Neural progenitor cell (in vitro differentiated cells): ENCODE measurements at places on chromosomes 1 and 21.

GRCh38 chr1:212615201-212615470 lies 6.6 kb downstream of the ATF3 start:
- no peak for DNase-seq

DNA sequence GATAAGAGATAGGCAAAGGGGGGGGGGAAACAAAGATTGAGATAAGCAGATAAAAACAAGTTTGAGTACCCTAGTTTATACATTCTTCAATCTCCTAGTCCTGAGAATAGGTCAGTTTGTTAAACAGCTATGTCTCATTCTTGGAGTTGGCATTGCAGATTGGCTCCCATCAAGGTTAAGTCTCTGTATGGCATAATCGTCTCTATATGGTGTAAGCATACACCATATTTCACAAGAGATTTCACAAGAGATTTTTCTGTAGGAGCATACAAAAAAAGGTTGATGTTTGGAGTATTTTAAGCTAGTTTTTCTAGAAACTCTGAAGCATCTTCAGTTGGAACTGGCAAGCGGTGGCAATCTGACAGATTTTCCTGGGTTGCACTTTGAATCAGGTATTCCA lies 35.8 kb downstream of the NCAM2 start:
- DNase-seq = no peak

DNA sequence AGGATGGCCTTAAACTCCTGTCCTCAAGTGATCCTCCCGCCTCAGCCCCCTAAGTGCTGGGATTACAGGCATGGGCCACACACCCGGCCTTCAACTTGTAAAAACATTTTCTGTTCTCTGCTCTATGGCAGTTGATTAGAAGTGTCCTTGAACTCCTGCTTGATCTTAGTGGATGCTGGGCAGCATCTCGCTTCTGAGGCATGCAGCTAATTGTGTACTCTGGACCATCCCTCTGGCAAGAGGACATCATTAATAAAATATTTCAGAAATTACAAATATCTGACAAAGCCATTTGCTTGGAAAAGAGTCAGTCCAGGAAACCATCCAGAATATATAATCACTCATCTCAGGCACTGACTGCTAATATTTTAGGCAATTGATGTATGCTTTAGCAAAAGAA lies 8.1 kb downstream of the NGF start:
- DNase-seq = no peak

GRCh38 chr1:35748326-35748725 lies 21.5 kb downstream of the CLSPN start:
- DNase-seq = no peak

DNA sequence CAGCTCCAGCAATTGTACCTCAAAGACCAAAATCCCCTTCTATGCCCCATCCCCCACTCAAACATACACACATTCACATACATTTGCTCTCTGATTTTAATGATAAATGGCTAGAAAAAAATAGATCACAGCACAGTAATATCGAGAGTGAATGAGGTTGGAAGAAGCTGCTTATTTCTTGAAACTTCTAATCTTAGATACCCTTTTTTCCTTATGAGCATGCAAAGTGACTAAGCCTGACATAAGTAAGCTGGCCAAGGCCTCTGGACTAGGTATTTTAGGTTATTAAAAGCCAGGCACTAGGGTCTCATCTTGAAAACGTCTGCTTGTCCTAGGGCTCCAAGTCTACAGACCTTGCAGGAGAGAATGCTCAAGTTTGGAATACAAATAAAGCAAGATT lies 133.6 kb downstream of the TGFBR3 start:
- no peak for DNase-seq

DNA sequence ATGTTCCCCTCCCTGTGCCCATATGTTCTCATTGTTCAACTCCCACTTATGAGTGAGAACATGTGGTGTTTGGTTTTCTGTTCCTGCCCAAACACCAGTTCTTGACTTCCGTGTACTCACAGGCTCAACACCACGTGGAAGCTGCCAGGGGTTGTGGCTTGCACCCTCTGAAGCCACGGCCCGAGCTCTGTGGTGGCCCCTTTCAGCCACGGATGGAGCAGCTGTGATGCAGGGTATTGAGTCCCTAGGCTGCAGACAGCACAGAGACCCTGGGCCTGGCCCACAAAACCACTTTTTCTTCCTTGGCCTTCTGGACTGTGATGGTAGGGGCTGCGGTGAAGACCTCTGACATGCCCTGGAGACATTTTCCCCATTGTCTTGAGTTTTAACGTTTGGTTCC lies 111.6 kb downstream of the SYT14 start:
- no peak for DNase-seq

- DNase-seq = no peak
Measured at GRCh38 chr1:149923626-149924025, 4.0 kb downstream of the SF3B4 start.

DNA sequence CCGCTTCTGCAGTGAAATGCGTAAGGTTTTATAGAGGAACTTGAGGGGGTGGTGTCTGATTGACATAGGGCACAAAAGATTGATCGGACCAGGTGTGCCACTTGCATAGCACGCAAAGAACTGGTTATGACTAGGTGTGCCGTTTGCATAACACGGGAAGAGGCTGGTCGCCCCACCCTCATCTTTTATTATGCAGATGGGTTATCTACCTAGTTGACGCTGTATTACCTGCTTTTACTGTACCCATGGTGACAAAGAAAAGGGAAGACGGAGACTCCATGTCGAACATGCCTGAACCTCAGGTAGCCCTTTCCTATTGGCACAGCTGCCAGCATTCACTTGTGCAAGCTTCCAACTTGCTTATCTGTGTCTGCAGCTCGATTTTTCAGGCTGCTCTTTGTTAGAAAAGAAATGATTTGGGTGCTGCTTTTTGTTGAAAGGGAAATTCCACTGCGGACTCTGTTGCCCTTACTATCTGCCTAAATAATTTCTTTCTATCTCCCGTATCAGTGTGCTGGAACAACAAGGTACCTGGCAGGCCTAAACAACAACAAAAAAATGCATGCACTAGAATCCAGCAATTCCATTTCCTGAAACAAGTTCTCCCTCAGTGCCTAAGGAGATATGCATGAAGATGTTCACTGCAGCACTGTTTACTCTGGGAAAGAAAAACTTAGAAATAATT lies 194.4 kb upstream of the KAZN start:
- no peak for DNase-seq

- DNase-seq = no peak
Measured at GRCh38 chr1:86517336-86517735, 29.5 kb upstream of the CLCA4 start.

DNA sequence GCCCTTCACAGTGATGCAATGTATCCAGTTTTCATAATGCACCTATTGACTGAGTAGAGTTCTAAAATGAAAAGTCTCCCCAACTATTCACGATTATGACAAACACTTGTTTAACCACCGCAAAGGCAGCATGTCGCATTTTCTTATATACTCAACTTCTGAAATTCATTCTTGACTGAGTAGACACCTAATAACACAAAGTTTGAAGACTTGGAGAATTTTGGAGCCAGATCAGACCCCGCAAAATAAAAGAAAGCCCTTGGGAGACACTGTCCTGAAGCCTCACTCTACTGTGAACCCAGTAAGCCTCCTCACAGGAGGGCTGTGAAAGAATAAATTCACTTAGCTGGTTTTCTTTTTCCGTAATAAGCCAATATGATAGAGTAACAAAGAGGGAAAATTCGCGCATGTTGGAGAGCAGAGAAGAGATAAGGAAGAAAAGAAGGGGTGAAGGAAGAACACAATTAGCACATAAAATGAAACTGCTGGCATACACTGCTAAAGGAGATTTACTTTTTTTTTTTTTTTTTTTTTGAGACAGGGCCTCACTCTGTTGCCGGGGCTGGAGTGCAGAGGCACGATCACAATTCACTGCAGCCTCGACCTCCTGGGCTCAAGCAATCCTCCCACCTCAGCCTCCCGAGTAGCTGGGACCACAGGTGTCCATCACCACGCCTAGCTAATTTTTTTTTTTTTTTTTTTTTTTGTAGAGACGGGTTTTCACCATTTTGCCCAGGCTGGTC lies 492 bp upstream of the COLGALT2 start:
- DNase-seq = no peak

- no peak for DNase-seq
Measured at GRCh38 chr1:30466610-30467009, 256.8 kb downstream of the MATN1 start.

DNA sequence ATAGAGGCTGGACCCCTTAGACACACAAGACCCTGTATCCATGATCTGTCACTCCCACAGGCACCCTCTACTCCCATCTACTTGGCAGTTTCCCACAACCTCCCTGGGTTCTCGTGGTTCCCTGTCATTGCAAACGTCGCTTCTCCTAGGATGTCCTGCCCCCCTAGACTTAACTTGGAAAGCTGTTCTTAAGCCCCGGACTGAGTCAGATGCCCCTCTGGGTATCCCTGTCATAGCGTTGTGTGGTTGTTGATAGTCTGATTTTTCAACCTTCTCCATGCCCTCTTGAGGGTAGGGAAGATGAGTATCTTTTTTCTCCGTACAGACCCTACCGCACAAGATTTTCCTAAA lies 11.8 kb downstream of the RCC1 start:
- peak; percentile 29 for DNase-seq

GRCh38 chr1:74334147-74334546 lies 99.0 kb downstream of the TNNI3K start:
- DNase-seq = no peak

DNA sequence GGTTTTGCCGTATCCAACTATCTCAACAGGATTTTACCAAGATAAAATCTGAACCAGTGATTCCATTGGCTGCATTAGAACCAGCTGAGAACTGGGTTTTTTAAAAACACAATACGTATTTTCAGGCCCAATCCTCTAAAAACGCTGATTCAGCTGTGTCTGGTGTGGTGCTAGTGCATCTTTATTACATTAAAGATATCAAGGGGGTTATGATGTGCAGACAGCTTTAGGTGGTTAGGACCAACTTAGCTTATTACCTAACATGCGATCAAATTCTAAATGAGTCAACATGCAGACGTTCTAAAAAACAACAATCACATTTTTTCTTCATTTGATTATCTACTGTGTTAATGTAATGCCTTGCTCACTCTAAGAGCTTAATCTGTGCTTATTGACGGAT lies 32.0 kb upstream of the EXO1 start:
- DNase-seq = no peak

DNA sequence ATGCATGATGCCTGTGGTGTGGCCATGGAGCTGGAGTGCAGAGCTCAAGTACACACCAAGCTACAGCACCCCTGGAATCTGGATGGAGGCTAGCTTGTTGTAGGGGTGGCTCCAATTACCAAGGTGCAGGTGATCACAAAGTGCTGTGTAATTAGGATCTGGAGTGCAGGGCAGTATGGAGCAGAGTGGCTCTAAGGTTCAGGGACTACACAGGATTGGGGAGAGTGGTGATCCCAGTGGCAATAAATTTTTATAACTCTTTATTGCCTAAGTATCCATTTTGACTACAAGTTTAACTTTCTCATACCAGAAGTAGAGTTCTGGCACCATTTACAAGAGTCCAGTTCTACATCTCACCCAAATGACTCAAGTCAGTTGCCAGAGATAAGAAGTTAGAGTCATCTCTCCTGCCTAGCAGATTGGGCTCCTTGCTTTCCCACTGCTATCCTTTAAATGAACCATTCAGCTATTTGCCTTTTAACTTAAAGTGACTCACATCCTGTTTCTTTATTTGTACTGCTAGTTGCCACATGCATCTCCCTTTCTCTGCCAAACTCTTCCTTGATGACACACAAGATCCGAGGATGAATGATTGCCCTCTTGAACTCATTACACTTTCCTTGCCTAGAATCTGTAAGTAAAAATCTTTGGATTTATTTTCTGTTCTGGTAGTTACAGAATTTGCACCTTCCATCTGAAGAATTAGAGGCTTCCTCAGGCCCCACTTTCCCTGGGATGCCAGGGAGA lies 427.2 kb downstream of the KCNT2 start:
- no peak for DNase-seq

DNA sequence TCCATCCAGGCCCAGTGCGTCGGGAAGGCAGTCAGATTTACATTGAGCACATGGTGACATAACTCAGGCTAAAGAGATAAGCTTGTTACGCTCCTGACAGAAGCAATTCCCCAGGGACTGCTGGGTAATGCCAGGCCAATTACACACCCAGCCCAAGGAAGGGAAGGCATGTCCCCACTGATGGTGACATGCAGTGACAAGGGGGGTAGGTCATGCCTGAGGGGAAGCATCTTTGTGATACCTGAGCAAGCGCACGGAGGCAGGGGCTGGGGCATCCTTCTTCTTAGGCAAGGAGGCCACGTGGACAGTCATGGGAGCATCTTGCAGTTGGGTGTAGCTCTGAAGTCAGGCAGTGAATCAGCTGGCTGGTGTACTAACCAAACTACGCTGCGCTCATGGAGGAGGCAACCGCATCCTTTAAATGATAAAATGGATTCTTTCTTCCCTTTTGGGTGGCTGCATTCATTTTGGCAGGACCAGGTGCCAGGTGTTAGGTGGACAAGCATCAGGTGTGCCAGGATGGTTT lies 39.6 kb upstream of the GRIK3 start:
- DNase-seq = no peak

- DNase-seq = no peak
Measured at GRCh38 chr1:112520166-112520565, 11.4 kb downstream of the WNT2B start.

DNA sequence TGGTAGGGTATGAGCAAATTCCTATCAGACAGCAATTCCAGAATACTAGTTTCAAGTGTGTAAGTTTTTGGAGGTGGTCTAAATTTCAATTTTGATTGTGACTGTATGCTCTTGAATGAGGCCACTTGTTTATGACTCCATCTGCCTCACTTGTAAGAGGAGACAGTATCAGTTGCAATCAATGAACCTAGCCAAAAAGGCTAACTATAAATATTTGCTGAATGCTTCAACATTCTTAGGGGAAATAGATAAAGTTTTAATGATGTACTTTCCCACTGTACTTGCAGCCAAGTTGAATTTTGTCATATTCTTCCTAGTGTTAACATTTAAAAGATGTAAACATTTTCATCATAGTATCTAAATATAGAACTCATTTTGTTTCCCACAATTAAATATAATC lies 32.1 kb upstream of the RWDD3 start:
- DNase-seq = no peak

DNA sequence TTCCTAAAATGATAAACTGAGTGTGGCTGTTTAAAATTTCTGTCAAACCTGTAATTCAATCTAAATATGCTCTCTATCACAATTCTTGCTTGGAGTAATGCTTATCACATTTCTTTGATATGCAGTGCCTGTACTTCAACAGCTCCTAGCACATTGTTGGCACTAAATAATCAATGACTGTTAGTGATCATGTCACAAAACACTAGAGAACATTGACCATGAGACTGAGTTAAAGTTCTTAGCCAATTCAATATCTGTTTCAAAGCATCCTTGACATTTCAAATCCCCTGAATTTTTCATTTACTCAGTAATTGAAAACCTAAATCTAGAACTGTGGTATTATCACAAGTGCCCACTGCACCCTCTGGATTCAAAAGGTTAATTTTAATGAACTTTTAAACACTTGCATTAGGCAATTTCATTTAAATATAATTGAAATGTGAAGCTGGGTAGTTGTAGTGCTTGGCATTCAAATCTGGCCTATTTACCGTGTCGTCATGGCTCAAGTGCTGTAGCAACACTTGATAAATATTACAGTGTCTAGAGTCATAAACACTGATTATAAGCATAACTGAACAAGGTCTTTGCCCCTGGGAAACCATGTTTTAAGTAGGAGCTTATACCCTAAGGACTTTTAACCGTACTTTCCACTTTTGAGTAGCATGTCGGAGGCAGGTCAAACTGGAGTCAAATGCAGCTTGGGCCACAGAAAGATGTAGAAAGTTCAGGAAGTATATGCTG lies 143.6 kb downstream of the LRRC7 start:
- no peak for DNase-seq
